T follicular helper cell (primary cell): ENCODE measurements at places on chromosomes 3 and 15.

GRCh38 chr15:84755736-84756527 lies 7.5 kb downstream of the ZNF592 start:
- DNase-seq = no peak

DNA sequence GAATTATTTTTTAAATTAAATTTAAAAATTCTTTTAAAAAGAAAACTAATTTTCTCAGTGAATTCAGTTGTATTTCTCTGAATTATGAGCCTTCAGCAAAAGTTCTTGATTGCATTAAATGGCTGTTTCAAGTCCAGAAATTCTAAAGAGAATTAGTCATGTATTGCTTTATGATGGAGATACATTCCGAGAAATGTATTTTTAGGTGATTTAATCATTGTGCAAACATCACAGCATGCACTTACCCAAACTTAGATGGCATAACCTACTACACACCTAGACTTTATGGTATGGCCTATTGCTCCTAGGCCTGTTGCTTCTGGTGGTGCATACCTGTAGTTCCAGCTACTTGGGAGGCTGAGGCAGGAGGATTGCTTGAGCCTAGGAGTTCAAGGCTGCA lies 44.3 kb upstream of the GCNT3 start:
- DNase-seq = no peak

GRCh38 chr3:30628205-30628900 lies 22.0 kb downstream of the TGFBR2 start:
- no peak for DNase-seq

- DNase-seq = no peak
Observed at GRCh38 chr15:31338879-31339557, 12.4 kb downstream of the KLF13 start.

DNA sequence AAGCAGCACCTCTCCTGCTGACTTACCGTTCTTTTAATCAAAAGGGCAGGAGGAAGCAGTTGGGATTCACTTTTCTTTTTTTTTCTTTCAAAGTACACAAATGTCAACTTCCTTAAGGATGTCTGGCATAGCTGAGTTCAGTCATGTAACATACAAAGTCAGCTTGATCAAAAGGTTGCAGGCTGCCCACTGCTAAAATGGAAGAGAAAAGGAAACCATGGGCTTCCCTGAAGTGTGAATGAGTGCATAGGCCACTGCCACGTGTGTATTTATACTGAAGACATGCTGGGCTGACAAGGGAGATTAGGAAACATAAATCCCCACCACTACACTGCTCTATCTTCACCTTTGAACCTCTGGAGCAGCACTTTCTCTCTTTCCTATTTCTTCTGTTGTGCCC lies 312.5 kb downstream of the TIGIT start:
- DNase-seq = no peak

- no peak for DNase-seq
Observed at GRCh38 chr3:41681479-41681878, 280.4 kb downstream of the ULK4 start.

DNA sequence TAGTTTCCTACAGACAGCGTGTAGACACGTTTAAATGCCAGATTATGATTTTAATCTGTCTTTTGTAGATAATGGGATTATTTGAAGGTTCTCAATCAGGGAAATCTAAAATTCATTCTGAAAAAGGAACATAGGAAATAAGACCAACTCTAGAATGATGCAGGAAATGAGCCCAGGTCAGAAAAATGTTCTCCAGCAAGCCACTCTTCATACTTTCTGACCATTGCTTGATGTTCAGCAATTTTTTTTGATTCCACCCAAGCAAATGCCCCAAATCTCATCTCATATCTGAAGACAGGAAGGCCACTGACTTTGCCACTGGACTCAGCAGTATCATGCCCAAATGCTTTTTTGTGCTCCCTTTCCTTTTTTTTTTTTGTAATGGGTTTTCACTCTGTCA lies 373.4 kb downstream of the LPP start:
- DNase-seq = no peak

DNA sequence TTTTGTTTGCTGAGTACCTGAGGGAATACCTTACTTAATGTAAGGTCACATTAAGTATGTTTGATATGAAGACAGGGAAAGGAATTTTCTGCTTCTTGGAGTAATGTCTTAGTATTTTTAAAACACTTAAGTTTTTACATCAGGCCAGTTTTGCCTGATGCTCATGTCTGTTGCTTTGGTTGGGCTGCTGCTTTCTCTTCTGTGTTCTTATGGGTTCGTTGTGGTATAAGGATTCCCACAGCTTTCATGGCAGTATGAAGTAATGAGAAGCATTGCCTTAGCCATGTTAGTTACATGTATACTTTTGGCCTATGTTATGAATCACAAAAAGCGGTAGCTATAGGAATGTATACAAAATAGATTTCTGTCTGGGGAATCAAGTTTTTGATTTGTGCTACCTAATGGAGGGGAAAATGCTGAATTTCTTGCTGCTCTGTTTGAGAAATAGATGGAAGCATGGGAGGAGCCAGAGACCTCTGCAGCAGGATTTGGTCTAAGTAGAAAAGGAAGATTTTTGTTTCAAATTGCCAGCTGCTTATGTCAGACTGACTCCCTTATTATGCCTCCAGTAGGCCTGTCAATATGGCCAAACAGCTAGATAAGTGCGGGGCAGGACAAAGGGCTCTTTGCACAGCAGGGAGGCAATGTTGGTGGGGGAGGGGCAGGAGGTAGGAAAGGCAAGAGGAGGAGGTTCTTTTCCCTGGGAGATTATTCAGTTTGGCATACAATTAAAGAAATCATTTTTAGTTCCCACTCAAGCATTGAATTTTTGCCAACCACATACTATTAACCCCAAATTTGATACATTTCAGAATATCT lies 5.2 kb downstream of the SETD5 start:
- no peak for DNase-seq

DNA sequence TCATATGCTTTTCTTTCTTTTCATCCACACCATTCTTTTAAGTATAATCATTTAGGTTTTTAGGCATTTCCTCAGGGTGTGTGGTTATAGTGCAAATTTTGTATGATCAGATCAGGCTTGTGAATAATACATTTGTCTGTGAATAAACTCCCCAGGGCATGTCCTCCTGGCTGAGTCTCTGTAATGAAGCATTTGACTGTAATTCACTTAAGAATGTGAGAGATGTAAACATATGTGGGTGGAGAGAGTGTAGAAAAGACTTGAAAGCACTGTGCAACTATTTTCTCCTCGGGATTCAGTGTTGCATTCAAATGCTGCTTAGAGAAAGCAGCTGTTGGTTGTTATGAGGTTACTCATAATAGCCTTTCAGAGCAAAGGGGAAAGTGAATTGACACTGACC lies 996.5 kb downstream of the TUSC7 start:
- DNase-seq = no peak

- DNase-seq = no peak
Observed at GRCh38 chr3:177371888-177372287, 174.6 kb upstream of the TBL1XR1 start.

- no peak for DNase-seq
Observed at GRCh38 chr15:100147828-100148227, 193.9 kb downstream of the ADAMTS17 start.

- DNase-seq = no peak
Observed at GRCh38 chr3:65605876-65606432, 432.8 kb downstream of the MAGI1 start.

DNA sequence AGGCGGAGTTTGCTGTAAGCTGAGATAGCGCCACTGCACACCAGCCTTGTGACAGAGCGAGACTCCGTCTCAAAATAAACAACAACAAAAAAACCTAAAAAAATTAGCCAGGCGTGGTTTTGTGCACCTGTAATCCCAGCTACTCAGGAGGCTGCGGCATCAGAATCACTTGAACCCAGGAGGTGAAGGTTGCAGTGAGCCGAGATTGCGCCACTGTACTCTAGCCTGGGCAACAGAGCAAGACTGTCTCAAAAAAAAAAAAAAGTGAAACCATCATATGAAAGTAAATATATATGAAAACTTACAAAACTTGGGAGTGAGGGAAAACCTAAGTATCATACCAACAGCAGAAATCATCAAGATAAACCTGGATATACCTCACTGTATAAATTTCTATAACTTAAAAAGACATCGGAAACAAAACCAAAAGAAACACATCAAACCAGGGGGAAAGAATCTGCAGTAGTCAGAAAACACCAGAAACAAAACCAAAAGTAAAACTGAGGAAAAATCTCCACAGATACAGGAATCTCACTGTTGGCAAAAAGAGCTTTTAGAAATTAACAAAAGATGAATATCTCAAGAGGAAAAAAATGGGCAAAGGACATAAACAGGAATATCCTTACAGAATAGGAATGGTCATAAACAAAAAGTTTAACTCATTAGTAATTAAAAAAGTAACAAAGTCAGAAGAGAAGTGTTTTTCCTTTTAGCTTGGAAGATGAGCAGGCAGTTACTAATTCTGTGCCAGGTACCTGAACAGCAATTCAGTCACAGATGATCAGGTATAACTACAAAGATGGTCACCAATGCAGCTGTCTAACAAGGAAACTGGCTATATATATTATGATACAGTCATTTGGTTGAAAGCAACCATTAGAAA lies 41.3 kb downstream of the ETV5 start:
- DNase-seq = no peak

DNA sequence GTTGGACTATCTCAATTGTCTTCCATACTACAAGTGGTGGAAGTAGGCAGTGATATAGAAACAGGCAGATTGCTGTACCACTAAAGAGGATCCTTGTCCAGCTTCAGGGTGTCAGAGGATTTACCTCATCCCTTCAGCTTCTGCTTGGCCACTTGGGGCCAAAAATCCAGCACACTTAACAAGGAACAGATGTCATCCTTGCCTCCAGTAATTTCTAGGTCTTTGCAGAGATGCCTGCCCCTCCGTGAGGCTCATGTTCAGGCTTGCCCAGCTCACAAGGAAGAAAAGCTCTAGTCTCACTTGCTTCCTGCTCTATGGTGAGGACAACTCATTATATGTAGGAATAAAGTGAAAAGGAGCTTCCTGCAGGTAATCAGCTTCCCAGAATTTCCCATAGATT lies 510.3 kb downstream of the EPHA3 start:
- DNase-seq = no peak

DNA sequence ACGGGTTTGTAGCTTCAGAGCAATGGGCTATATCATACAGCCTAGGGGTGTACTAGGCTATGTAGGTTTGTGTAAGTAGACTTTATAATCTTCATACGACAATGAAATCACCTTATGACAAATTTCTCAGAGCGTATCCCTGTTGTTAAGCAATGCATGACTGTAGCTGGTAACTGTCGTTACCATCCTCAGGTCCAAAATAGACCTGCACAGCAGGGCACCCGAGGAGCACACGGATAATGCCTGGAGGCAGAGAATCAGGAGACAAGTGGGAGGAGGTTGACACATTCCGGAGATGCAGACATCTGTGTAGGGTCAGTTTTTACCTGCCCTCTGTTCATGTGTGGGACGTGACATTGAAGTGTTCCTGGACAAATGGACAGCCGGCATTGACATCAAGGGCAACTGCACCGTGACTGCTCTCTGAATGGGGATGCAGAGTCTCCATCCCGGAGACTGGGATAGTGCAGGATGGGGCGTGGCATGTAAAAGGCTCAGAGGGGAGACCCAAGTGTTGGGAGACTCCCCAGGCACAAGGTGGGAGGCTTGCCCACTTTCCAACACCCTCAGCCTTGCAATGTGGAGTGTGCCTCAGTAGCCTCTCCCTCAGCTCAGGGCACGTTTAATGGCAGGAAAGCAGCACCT lies 45.9 kb upstream of the PGPEP1L start:
- no peak for DNase-seq

DNA sequence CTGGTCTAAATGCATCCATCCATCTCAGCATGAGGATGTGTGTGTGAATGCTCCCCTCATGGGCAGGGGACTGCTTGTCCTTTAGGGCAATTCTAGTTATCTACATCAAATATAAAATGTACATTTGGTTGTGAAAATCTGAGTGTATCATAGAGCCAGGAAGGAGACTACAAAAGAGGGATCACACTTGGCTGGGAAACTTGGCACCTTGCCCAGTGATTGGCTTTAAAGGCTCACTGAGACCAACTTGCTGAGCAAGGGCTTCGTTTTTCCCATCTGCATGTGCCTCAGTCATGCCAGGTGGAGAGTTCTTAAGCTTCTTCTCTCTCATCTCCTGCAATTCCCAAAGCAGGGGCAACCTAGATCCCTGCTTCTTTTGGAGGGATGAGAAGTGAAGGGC lies 5.2 kb downstream of the CAPN3 start:
- no peak for DNase-seq

- DNase-seq = no peak
Observed at GRCh38 chr15:60661080-60661645, 182.2 kb upstream of the ICE2 start.

DNA sequence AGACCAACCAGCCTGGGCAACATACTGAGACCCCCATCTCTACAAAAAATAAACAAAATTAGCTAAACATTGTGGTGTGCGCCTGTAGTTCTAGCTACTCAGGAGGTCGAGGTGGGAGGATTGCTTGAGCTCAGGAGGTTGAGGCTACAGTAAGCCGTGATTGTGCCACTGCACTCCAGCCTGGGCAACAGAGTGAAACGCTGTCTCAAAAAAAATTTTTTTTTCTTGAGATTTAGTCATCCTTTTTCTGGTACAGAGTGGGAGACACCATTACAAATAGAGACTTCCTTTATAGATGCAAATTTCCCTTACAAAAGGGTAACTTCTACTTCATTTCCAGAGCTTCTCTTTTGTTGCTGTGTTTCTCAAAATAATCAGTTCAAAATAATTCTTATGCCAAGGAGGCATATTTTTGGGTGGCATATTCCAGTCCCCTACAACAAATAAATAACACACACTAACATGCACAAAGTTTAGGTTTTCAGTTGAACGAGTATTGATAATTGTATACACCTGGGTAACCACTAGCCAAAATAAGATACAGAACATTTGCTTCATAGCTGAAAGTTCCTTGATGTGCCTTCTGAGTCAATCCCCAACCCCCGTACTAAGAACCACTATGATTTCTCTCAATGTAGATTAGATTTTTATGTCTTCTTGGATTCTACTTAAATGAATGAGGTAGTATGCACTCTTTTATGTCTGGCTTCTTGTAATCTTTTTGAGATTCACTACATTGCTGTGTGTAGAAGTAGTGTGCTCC lies 248.9 kb upstream of the PROK2 start:
- no peak for DNase-seq

DNA sequence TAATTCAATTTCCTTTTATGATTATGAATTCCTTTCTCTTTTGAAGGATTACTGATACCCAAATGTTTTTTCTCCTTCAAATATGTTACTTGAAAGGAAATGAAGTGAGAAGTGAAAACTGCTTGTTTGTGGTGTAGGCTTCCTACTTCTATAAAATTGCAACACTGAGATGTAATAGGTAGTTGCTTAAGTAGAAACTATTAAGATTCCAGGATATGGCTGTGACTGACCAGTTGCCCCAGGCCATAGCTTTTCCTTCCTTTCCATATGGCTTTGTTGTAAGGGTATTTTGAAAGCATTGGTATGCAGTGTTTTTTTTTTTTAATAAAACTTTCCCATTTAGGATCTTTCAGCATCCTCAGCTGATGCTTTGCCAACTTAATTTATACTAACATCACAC lies 28.5 kb downstream of the DNAJC13 start:
- no peak for DNase-seq
